Kidney (tissue), 22 donors: ENCODE measurements at places on chromosomes 16 and 17. TPM values are rescaled to one million over a fixed set of nuclear protein-coding genes. Genes with fewer than 3 reads are reported as not detected.

The RMI2 gene
- total RNA-seq, result 4.6 TPM

The CLCN7 gene
- total RNA-seq, result 92.5 TPM

The CDH5 gene
- 41.3 TPM for total RNA-seq

The ZACN gene
- total RNA-seq, result 0.22 TPM

DNA sequence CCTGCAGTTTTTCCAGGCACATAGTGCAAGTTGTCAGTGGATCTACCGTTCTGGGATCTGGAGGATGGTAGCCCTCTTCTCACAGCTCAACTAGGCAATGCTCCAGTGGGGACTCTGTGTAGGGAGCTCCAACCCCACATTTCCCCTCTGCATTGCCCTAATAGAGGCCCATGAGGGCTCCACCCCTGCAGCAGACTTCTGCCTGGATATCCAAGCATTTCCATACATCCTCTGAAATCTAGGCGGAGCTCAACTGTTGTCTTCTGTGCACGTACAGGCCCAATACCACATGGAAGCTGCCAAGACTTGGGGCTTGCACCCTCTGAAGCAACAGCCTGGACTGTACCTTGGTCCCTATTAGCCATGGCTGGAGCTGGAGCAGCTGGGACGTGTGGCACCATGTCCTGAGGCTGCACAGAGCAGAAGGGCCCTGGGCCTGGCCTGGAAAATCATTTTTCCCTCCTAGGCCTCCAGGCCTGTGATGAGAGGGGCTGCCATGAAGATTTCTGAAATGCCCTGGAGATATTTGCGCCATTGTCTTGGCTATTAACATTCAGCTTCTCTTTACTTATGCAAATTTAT lies 10.9 kb upstream of the MILR1 start:
- no peaks in the 10 kb centered on the region for H3K4me1 ChIP-seq
- H3K27ac ChIP-seq, result no peak overlapping the region
- DNase-seq, result no peak
- H3K36me3 ChIP-seq, result no peaks in the 10 kb centered on the region
- H3K4me3 ChIP-seq, result no peak overlapping the region

- H3K27me3 ChIP-seq, result no peaks in the 10 kb centered on the region
- no peak overlapping the region for H3K27ac ChIP-seq
Measured at GRCh38 chr16:66370786-66371684, 4.5 kb downstream of the CDH5 start.

GRCh38 chr16:74558873-74559272 lies 48.0 kb downstream of the GLG1 start:
- H3K4me3 ChIP-seq, result no peak overlapping the region
- no peaks in the 10 kb centered on the region for H3K27me3 ChIP-seq
- no peak for DNase-seq
- H3K4me1 ChIP-seq, result peaks cover 2% of the 10 kb centered on the region
- no peaks in the 10 kb centered on the region for H3K36me3 ChIP-seq

DNA sequence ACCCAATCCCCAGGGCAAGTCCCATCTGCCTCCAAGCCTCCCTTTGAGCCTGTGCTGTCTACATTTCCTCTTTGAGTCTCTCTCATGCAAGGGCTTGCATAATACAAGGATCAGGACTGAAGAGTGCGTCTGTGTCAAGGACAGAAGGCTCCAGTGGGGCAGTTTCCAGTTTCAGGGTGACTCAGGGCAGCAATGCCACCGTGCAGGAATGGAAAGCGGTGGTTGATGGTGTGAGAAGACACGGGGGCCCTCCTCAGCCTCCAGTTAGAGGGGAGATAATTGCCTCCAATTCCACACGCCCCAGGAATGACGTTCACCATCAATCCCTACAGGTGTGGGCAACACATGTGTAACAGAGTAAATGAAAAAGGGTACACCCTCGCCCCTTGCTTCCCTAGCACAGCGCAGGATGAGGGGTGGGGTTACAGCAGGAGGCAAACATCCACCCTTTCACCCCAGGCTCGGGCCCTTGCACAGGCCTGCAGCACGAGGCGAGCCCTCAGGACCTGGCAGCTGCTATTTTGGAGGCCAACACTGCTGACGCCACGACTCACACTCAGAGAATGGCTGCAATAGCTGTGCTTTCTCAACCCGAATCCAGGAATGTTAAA lies 24.8 kb upstream of the SLC25A19 start:
- no peak overlapping the region for H3K27ac ChIP-seq
- peaks cover 4% of the 10 kb centered on the region for H3K36me3 ChIP-seq
- H3K27me3 ChIP-seq, result no peaks in the 10 kb centered on the region
- no peak for DNase-seq
- no peak overlapping the region for H3K4me3 ChIP-seq
- H3K4me1 ChIP-seq, result no peaks in the 10 kb centered on the region

GRCh38 chr17:28997806-28998205 lies 8.0 kb downstream of the SEZ6 start:
- H3K4me3 ChIP-seq, result no peak overlapping the region
- H3K4me1 ChIP-seq, result no peaks in the 10 kb centered on the region
- DNase-seq, result no peak
- H3K36me3 ChIP-seq, result no peaks in the 10 kb centered on the region
- H3K27me3 ChIP-seq, result no peaks in the 10 kb centered on the region

- H3K27me3 ChIP-seq, result no peaks in the 10 kb centered on the region
- no peak for DNase-seq
- no peak overlapping the region for H3K27ac ChIP-seq
- H3K36me3 ChIP-seq, result no peaks in the 10 kb centered on the region
Measured at GRCh38 chr17:16243385-16243784, 26.4 kb downstream of the PIGL start.

- H3K4me1 ChIP-seq, result peaks cover 3% of the 10 kb centered on the region
- H3K27me3 ChIP-seq, result peaks cover 2% of the 10 kb centered on the region
- H3K27ac ChIP-seq, result no peak overlapping the region
Measured at GRCh38 chr17:34645594-34645993, 66.2 kb downstream of the TMEM132E start.

GRCh38 chr16:11403920-11404319 lies 58.7 kb downstream of the RMI2 start:
- no peaks in the 10 kb centered on the region for H3K36me3 ChIP-seq
- peaks cover 3% of the 10 kb centered on the region for H3K4me1 ChIP-seq
- H3K27ac ChIP-seq, result no peak overlapping the region
- H3K27me3 ChIP-seq, result no peaks in the 10 kb centered on the region
